ENCODE measurements at places on chromosomes 12 and 14.

- no peak for DNase-seq
Measured at GRCh38 chr12:4286771-4287317, 13.3 kb downstream of the CCND2 start.

GRCh38 chr12:79883216-79883615 lies 51.7 kb downstream of the PPP1R12A start:
- no peak for DNase-seq

GRCh38 chr14:103142026-103142425 lies 18.8 kb downstream of the TNFAIP2 start:
- DNase-seq: no peak

GRCh38 chr14:62017651-62018230 lies 255.5 kb downstream of the SNAPC1 start:
- DNase-seq: no peak

GRCh38 chr12:55875704-55876467 lies 33.1 kb upstream of the MMP19 start:
- DNase-seq: no peak

DNA sequence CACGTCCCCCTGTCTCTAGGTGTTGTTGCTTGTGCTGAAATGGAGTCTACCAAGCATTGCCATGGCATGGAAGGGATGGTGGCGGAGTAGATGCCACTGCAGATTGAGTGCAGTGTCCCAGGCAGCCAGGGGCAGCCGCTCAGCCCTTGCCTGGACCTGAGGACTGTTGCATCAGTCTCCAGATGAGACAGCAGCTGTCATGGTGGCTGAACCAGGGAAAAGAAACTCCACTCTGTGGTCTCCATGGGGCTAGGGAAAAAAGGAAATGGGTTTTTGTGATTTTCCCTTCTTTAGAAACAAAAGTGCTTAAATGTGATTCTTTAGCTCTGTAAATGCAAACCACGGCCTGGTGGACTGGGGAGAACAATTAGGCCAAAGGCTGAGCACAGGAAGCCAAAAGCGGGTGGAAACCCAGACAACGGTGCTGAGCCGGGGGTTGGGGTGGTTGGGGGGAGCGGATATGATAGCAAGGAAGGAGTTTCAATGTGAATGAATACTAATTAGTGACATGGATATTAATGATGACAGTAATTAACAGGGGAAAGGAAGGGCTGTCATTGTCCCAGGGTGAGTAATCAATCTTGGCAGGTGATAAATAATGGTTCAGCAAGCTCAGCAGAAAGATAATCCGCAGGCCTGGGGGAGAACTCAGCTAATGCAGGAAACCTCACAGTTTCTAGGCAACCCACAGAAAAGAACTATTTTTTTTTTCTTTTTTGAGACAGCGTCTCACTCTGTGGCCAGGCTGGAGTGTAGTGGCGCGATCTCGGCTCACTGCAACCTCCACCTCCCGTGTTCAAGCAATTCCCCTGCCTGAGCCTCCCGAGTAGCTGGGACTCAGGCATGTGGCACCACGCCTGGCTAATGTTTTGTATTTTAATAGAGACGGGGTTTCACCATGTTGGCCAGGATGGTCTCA lies 442.6 kb downstream of the DPF3 start:
- DNase-seq: peak; percentile 39

GRCh38 chr12:29148596-29148910 lies 525 bp upstream of the FAR2 start:
- peak; percentile 37 for DNase-seq

DNA sequence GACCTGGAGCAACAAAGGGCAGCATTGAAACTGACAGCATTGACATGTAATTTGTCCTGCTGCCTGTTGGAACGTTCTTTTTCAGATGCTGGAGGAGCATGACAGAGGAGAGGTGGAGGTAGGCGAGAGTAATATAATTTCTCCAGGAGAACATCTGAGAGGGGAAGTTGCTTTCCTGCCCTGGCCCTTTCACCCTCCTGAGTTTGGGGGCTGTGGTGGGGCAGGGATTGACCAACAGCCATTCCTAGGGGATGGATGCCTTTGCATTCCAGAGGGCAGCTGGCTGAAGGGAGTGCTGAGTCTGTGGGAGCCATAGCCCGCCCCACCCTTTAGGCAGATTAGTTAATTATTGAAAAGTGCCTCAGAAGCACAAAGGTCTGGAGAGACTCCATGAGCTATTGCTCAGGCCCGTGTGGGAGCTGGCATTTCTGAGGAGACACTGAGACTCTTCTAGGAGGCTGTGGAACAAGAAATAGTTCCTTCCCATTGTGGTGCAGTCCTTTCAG lies 73.5 kb downstream of the ARF6 start:
- DNase-seq: no peak

DNA sequence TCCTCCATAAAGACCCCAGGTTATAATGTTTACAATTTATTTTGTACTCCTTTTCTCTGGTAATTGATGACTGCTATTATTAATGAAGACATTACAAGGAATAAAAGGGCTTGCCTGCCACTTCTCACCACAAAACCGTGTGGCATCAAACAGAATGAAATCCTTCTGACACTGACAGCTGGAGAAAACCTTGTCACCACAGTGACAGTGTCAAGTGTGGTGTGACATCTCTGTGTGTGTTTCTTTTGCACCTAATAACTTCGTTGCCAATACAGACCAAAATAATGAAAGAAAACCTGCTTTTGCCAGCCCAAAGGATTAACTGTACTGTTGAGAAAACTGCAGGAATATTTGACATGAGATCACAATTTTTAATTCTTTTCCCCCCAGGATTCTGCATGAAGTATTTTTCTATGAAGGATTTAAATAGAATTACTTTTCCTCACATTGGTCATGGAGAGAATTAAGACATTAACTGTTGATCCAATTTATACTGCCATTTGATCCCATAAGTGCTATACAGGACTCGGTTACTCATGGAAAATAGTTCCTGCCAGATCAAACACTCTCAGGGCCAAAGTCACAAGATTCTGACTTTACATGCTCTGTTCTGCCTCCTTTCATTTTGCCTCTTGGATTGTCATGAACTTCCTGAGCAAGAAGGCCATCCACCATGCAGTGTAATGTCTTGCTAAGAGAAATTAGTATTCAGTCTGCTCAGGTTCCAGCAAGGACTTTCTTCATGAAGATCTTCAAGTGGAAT lies 60.4 kb upstream of the IFNG-AS1 start:
- DNase-seq: peak; percentile 51

GRCh38 chr12:112422531-112422930 lies 3.8 kb downstream of the PTPN11 start:
- DNase-seq: no peak

DNA sequence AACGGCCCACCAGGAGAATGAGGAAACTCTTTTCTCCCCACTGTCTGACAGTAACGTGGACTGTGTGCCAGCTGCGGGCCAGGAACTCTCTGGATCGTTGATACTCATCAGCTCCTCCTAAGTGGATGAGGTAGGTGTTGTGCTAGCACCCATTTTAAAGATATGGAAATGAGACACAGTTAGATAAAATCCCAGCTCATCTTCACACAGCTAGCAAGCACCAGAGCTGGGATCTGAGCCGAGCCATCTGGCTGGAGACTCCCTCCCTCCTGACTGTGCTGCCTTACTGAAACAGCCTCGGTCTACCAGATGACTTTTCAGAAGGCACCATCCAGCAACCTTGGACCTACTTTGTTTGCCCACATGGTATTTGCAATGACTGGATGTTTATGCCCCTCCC lies 49.2 kb downstream of the TMEM132D start:
- no peak for DNase-seq

DNA sequence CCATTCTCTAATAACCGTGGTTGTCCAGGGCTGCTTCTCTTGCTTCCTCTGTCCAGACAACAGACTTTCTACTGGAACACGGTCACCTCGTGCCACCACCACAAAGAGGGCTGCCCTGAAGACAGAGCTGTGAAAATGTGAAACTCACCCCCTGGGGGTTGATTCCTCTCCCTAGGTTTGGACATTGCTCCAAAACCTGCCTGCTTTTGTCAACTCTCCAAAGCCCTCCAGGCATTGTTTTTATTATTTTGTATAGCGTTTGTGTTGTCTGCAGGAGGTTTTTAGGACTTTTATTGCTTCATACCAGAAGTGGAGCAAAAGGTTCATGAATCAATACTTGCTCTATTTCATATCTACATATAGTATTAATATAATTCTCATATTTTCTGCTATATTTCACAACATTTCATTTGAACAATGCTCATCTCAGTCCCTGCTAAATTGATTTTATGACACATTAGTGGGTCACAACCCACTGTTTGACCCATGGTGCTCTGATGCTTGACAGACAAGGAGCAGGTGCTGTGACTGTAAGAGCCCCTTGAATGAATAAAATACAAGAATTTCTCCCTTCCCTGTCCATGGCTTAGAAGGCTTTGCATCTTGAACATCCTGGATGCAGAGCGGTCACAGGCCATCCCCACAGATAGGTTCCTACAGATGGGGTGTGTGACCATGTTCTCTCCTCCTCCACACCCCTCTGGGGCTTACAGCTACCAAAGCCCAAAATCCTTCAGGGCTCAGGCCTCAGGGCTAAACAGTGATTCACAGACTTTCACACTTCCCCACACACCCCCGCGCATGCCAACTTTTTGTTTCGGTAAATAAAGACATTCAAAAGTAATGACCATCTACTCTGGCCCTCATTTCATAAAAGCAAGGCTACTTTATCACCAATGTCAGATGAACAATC lies 20.6 kb upstream of the EML1 start:
- DNase-seq: no peak

DNA sequence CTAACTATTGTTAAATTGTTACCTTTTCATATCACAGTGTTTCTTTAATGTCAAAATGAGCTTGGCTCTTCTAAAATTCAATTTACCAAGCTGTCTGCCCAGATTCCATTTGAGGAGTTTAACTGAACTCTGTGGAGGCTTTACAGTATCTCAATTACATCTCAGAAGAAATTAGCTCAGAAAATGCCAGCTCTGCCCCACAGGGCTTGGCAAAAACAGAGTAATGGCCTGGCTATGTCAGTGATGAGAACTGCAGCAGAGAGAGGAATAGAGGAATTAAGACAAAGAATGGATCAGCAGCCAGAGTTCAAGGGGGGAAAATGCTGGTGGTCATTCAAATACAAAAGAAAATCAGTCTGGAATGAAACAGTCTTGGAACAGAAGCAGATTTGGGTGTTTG lies 15.8 kb upstream of the TMTC1 start:
- DNase-seq: no peak

GRCh38 chr12:88698471-88698870 lies 118.2 kb upstream of the KITLG start:
- no peak for DNase-seq

DNA sequence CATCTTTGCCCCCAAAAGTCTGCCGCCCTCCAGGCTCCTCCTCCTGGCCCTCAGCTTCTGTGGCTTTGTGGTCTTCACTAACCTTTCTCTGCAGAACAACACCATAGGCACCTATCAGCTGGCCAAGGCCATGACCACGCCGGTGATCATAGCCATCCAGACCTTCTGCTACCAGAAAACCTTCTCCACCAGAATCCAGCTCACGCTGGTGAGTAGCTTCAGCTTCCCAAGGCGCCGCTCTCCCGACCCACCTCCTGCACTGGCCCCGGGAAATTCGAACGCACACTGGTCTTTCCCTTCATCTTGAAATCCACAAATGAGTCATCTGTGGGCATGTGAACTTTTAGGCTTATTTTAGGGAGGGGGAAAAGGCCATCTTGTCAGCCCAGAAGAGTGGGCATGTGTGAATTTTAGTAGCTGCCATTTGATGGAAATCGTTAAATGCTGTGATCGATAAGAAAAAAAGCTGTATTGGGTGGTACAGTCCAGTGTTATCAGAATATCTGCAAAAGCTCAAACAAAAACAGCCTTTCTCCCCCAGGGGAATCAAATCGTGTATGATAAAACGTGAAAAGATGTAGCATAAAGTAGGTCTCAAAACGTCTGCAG lies 700 bp downstream of the SLC35E3 start:
- peak; percentile 71 for DNase-seq

- no peak for DNase-seq
Measured at GRCh38 chr12:82959821-82960220, 273.1 kb downstream of the TMTC2 start.

DNA sequence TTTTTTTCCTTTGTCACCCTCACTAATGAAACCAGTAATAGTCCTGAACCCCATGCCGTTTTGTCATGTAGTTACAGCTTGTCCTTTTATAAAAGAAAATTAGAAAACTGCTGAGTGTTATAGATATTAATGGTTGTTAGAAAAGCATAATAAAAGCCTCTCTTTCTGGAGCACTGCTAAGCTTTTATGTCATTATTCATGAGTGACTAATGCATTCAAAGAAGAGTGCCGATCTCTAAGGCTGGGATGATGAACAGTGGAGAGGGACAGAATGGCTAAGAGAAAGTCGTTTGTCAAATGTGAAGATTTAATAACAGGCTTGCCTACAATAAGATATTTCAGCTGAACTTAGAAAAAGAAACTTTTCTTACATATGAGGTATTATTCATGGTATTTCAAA lies 121.6 kb downstream of the MGAT4C start:
- DNase-seq: no peak

DNA sequence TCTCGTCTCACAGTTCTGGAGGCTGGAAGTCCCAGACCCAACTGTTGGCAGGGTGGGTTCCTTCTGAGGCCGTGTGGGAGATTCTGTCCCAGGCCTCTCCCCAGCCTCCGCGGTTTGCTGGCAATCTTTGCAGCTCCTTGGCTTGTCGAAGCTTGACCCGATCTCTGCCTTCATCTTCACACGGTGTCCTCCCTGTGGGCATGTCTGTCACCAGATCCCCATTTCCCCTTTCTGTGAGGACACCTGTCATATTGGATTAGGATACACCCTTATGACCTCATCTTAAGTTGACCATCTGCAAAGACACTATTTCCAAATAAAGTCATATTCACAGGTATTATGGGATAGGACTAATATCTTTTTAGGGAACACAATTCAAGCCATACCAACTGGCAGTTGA lies 22.6 kb upstream of the LRP1-AS start:
- DNase-seq: no peak

GRCh38 chr12:124480469-124481256 lies 86.7 kb downstream of the NCOR2 start:
- DNase-seq: peak; percentile 62

- DNase-seq: no peak
Measured at GRCh38 chr12:22018860-22019259, 27.2 kb upstream of the CMAS start.

DNA sequence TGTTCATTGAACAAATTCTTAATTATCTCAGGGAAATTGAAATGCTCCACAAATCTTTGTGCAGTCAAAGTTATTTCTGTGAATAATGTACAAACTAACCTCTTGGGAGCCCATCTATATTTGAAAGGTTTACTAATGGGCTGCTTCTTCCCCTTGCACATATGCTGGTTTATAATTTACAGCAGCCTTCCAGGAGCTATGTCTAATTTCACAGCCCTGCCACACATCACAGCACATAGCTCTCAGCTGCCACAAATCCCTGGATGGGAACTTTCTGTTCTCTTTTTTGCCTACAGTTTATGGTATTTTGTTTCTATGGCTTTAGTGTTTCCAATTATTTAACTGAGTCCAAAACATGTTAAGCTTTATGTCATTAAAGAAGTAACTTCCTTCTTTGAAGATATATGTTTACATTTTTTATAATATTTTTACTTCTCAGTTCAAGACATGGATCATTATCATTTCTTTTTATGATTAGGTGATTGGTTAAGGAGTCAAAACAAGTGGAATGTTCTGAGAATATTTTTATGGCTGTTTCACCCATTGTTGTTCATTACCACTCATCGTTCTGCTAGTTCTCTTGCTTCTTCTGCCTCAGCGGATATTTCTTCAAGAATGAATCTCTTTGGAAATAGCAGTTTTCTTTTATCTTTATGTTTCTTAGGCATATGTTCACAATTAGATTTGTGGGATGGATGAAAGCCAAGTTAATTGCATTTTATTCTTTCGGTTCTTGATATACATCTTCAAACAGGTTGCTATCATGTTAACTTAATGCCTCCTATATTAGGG lies 475.6 kb upstream of the MIS18BP1 start:
- no peak for DNase-seq

GRCh38 chr14:103149351-103150237 lies 26.3 kb downstream of the TNFAIP2 start:
- no peak for DNase-seq
